M059J (cell line): ENCODE measurements at places on chromosomes 7 and 10.

- no peak for DNase-seq
Observed at GRCh38 chr7:36509962-36510361, 120.3 kb downstream of the ANLN start.

DNA sequence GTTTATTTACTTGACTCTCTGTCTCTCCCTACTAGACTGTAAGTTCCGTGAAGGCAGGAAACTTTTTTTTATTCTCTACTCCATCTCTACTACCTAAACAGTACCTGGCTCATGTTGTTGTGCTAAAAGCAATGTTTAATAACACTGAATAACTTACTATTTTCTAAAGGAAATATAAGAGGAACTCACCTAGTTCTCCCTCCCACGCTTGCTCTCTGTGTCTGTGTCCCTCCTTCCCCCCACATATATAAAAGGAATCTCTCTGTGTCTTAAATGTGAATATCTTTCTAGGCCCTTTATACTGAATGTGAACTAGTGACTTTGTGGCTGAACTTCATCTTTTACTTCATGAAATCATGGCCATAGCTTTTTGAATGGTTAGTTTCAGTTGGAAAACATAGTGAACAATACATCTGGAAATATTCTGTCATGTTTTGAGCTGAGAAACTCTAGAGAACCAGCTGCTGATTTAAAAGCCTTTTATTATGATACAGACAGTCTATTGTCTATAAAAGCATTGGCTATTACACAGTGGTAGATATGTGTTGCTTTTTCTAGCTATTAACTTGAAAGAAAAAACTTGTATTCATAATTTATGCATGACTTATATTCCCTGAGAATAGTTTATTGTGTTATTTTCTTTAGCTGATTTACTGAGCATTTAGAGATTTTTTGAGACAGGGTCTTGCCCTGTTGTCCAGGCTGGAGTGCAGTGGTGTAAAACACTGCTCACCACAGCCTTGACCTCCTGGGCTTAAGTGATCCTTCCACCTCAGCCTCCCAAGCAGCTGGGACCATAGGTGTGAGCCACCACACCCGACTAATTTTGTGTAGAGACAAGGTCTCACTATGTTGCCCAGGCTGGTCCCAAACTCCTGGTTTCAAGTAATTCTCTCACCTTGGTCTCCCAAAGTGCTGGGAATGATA lies 42.5 kb downstream of the VCL start:
- DNase-seq = no peak

DNA sequence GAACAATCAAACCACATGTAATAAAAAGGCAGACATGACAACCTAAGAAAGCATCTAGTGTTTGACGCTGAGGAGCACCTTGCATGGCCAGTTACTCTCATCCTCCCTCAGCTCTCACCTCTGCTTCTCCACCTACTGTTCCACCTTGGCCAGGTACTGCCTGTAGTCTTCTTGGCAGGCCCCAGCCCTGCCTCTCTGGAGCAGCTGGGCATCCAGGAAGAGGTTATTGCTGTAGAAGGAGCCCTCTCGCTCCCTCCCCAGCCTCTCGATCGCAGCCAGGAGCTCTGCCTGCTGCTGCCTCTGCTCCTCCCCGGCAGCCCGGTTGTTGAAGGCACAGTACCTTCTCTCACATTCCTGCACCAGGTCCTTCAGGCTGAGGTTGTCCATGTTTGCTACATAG lies 9.7 kb downstream of the GIMAP5 start:
- DNase-seq = no peak

- DNase-seq = no peak
Observed at GRCh38 chr7:149462101-149462520, 1.2 kb upstream of the ZNF777 start.

DNA sequence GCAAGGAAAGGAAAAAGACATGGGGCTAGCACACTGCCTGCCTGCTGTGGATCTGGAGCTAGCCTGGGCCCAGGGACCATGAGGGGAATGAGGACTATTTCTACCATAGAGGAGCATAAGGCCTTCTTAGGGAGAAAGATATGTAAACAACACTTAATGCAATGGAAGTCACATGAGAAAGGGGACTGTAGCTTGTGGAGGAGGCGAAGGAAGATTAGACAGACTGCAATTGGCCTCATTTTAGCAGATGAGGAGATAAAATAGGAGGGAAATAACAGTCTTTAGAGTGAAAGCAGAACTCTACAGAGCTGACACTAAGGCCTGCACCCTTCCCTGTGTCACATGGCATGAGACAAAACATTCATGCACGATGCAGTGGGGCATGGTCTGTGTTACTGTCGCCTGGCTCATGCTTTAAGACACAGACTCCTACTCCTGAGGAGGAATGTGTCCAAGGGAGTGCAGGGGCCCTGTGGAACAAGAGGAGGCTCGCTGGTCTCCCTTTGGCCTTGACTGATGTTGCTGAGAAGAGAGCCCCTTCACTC lies 829.3 kb upstream of the IGFBP3 start:
- no peak for DNase-seq

- DNase-seq = no peak
Observed at GRCh38 chr10:61350794-61351193, 102.4 kb downstream of the TMEM26 start.

DNA sequence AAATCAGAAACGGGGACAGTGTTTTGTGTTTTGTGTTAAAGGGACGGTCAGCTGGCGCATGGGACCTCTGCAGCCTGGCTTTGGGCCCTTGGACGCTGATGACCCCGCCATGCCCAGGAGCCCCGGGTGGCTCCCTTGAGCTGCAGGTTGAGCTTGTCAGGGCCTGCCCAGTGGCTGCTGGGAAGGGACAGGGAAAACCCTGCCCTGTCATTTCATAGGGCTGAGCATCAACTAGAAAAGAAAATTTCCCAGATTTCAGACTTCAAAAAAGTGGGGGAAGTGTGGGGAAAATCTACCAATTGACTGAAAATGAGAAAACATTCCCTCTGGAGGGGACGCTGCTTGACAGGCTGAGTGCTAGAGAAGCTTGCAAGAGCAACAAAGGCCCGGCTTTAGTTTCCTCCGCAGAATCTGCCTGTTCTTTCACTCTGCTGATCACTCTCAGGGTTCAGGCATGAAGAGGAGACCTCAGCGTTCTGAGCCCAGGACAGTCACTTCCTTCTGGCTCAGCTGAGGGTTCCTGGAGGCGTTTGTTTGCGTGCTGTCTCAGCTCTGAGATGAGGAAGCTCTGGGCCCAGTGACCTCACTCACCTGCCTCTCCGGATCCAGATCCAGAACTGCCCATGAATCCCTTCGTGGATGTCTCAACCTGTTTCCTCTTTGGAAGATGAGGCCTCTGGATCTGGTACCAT lies 18.6 kb upstream of the DNAJB6 start:
- DNase-seq = peak; percentile 70

DNA sequence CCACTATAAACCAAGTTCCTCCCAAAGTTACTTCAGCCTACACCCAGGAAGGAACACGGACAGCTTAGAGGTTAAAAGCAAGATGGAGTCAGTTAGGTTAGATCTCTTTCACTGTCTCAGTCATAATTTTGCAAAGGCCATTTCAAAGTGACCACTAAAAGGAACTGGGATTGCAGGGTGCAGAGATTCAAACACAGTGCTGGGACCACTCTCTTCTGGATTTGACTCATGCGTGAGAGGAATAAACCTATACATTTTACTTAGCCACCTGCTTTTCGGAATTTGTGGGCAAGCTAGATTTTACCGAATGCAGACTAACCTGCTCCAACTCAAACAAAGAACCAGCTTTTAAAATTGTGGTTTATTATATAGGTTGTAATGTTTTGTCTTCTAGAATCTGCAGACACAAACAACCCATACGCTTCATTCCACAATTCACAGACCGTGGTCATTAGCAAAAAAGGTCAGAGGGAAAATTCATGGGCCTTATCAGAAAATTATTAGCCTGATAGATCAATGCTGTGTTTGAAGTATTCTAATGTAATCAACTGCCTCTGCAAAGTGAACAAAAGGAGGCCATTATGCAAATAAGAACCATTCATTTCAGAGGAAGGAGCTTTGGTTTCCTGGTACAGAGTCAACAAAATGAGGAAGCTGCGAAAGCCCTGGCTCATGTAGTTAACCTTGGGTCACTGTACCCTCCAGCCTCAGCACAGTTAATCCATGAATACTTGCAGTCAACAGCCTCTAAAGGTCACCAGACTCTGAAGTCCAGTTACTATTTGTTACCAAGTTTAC lies 342.7 kb upstream of the KLF6 start:
- no peak for DNase-seq

DNA sequence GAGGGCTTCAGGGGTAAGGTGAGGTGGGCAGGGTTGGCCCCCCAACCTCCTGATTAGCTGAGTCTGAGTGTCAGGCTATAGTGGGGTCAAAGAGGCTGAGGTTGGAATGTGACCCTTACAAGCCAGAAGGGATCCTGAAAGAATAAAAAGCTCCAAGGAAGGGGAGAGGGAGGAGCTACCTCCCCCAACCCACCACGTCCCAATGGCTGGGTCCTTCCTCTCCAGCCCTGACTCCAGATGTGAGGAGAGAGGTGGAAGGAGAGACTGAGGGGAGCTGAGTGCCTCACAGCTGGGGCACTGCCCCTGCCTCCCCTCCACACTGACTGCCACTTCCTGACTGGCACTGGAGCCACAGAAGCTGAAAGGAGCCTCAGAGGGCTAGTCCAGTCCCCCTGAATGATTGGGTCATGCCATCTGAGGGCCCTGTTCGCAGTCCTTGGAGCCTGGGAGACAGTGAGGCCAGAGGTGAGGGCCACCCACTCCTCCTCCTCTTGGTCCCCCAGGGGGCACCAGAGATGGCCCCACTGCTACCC lies 20.6 kb downstream of the IMPDH1 start:
- no peak for DNase-seq

DNA sequence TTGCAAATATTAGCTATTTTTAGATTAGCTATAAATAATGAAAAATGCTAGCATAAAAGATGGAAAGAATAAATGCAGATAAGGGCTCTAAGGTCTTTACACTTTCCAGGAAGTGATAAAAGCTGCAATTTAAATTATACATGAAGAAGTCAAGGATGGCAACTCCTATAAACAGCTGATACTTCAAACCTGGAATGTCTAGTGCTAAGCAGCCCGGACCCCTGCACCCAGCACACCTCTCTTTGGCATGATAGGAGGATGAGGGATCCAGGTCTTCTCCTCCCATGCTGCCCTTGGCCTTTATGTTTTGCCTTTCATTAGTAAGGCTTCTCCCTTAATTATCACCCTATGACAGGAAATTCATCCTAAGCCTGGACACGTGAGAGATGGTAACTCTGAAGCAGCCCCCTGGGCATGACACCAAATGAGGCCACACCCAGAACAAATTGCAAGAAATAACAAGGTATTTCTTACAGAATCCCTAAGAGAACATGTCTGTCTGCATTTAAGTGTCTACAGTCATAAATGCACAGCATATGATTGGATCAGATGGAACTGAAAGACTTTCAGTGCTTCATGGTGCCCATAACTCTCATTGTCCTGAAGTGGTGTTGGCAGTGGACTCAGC lies 158.3 kb upstream of the PRSS1 start:
- no peak for DNase-seq

GRCh38 chr7:96822824-96823223 lies 113.2 kb upstream of the SEM1 start:
- DNase-seq = no peak

GRCh38 chr7:99106821-99107241 lies 37.1 kb downstream of the SMURF1 start:
- DNase-seq = peak; percentile 36

- DNase-seq = peak; percentile 15
Observed at GRCh38 chr7:34928052-34928451, 109.2 kb downstream of the DPY19L1 start.

DNA sequence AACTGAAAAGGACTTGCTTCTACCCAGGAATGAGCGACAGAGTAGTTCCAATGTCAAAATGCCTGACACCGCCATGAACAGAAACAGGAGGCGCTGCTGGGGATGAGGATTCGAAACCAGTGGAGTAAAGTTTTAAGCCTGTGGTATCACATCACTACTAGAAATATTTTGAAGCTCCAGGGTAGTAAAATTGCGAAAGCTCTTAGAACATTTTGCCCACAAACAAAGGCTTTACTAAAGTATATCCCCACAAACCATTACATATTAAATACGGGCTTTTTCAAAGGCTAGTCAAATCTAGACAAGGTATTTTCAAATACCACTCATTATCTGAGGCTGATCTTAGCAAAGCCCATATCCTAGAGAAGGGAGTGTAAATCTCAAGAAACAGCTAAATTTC lies 2.4 kb downstream of the PRDX3 start:
- DNase-seq = no peak

GRCh38 chr10:79418274-79418673 lies 27.1 kb downstream of the ZCCHC24 start:
- DNase-seq = no peak

DNA sequence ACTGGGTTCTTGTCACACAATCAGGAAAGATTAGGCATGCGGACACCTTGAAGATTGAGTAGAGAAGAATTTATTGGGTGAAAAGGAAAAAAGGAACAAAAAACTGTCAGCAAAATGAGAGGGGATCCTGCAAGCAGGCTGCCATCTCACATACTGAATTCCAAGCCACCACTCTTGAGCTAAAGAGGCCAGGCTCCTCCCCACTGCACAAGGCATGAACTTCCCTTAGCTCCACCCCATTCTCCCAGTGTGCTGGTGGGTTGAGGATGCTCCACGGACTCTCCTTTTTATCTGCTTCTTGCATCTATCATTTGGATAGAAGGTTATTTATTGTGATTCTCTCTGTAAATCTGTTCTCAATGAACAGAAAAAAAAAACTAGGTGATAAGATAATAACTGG lies 79.6 kb downstream of the ANKRD7 start:
- no peak for DNase-seq

DNA sequence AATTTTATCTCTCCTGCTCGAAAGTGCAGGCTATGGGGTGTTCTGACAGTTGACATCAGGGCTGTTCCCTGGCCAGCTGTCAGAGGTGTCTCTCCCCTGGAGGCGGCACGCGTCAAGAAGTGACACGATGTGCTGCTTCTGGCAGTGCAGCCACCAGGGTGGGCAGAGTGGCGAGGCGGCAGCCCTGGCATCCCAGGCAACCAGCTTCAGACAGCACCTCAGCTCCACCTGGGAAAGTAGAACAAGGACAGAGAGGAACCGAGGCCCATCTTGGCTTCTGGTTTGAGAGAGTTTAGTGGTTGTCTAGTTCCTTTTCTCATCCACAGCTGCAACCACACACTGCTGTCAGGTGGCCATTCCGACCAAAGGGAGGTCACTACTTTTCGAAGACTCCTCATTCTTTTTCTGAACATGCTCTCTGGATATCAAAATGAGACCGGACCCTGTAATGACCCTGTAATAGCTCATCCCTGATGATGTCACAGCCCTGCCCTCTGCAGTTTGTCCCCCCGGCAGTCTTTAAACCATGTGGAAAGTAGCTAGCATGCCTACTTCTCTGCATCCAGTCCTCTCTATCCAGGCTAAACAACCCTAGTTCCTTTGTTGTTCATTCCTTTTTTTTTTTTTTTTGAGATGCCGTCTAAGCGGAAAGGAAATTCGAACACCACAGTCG lies 381.0 kb upstream of the NRP1 start:
- no peak for DNase-seq

- no peak for DNase-seq
Observed at GRCh38 chr7:96663457-96663856, 46.2 kb downstream of the SEM1 start.
